ENCODE measurements at places on chromosomes 4 and X.

DNA sequence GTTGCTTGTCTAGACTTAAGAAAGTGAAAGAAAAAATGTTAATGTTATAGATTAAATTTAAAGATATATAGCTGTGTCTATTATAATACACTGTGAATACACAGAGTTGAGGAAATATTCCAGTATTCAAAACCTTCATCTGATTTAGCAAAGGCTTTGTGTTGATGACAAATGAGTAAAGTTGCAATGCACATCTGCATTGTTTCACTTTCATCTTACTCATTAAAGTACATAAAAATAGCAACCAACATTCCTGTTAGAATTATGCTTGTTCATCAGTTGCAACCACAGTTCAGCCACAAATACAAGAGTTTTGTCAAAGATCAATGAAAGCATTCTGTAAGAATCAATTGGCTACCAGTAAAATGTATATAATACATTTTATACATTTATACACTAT is 346.4 kb upstream of the SLC7A11 start:
- no peak for DNase-seq

DNA sequence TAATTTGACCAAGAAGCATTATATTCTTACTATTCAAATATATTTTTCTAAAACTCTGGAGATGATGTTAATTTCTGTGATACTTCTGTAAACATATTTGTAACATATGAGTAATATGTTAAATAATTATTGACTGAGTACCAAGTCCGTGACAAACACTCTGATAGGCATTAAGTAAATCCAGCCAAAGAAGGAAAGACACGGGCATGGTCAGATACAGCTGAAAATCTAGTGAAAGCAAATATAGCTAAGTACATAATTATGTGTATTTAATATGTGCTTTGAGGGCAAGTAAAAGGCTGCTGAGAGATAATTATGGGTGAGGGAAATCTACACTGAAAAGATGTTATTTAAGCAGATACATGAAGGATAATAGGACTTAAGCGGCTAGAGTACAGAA is 1263.6 kb upstream of the ADGRL3 start:
- no peak for DNase-seq

- DNase-seq: no peak
These were observed 13.5 kb downstream of the ASB11 start for GRCh38 chrX:15301924-15302323.

DNA sequence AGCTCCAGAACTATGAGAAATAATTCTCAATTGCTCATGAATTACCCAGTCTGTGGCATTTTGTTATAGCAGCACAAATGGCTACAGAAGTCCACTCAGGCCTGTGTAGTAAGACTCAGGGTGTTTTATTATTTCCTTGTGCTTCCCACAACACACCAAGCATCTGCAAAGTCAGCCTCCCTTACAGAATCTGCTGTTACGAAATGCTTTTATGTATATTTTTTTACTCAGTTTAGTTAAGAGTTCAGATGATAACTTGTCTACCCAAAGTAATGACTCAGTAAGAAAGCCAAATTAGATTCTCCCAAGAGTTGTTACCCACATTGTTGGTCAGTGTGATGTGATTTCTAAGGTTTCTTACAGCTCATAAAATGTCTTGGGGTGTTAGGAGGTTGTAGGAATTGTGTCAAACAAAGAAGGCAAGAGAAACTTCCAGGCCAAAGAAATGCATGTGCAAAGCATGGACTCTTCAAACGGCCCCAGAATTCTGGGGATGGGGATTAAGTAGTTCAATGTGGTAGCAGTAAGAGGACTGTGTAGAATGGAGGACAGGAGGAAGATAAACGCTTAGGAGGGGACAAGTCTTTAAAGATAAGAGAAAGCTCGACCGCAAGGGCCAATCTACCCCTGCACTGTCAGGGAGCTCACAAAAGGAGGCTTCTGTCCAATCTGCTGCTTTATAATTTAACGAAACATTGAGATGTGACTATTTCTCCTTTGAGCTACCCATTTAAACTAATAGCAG is 35.4 kb upstream of the TMEM184C start:
- no peak for DNase-seq

DNA sequence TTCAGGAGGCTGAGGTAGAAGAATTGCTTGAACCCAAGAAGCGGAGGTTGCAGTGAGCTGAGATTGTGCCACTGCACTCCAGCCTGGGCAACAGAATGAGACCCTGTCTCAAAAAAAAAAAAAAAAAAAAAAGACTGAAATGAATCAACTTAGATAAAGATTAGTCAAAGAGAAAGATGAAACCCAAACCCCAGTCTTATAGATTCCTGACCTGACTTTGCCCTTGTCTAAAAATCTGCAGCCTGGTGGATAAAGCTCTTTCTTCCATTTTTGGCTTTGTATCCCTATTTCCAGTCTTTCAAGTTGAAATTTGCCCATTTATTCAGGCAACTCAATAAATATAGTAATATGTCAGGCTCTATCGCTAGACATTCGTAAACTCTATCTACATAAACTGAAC is 39.3 kb upstream of the SPINK2 start:
- DNase-seq: no peak

- DNase-seq: no peak
These were observed 54.1 kb downstream of the TXK start for GRCh38 chr4:48079972-48080391.

- no peak for DNase-seq
These were observed 19.6 kb downstream of the PIGG start for GRCh38 chr4:518569-519083.

DNA sequence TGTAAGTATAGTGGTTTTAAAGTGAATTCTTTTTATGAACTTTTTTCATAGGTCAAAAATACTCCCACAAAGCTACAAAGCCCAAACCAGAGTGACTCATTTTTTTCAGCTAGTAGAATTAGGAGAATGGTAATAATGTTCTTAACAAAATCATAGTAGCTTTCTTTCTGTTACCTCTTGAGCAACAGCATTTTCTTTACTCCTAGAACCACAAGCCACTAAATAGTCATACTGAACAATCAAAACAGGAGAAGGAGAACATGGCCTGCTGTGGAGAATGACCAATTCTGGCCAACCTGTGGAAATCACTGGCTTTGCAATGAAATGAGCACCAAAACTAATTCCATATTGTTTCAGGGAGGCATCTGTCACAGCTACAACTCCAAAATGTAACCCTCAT is 112.9 kb downstream of the AMMECR1 start:
- DNase-seq: no peak

DNA sequence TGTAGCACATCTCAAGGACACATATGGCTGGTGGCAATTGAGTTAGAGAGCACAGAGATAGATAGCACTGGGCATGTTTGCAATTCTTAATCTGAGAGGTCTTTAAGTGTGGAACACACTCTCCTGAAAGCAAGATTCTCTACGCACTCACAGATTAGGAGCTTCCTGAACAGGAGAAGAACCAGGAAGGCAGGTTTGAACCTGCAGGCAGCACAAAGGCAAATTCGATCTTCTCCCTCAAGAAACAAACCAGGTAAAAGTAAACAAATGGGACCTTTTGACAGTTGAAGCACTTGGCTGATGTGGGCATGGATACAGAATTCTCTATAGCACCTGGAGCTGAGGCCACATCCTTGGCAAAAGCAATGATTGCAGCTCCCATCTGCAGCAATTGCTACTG is 24.3 kb downstream of the HS3ST1 start:
- DNase-seq: no peak

- DNase-seq: no peak
These were observed 58.2 kb downstream of the CD38 start for GRCh38 chr4:15836362-15836761.

DNA sequence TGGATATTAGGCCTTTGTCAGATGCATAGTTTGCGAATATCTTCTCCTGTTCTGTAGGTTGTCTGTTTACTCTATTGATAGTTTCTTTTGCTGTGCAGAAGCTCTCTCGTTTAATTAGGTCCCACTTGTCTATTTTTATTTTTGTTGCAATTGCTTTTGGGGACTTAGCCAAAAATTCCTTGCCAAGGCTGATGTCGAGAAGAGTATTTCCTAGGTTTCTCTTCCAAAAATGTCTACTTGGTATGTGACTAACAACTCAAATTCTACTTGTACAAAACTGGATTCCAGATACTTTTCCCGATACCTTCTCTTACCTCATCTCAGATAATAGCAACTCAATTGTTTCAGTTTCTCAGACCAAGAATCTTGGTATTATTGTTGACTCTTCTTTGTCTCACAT is 142.4 kb upstream of the GLRA2 start:
- DNase-seq: no peak

- DNase-seq: no peak
These were observed 10.7 kb upstream of the EPGN start for GRCh38 chr4:74297539-74297938.

DNA sequence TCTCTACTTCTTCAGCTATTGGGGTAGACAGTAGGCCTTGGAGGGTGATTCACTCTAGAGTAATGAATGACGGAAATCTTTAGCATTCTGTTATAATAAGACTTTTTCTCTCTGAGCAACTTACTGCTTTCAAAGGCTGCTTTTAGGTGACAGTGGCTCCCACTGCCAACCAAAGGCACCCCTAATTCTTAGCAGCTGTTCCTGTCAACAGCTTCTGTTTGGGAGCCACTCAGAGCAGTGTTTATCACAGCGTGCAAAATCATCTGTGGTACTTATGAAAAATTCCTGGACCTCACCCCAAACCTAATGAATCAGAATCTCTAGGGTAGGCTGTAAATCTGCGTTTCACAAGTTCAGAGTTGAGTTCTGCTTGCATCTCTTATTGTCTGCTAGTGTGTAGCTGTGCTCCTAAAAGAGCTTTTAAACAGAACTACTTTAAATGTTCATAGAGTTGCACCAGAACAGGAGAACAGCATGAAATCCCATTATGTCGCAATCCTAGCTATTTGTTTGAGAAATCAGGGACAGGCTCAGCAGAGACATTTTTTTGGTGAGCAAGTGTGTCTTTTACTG is 52.8 kb upstream of the POU4F2 start:
- DNase-seq: no peak

DNA sequence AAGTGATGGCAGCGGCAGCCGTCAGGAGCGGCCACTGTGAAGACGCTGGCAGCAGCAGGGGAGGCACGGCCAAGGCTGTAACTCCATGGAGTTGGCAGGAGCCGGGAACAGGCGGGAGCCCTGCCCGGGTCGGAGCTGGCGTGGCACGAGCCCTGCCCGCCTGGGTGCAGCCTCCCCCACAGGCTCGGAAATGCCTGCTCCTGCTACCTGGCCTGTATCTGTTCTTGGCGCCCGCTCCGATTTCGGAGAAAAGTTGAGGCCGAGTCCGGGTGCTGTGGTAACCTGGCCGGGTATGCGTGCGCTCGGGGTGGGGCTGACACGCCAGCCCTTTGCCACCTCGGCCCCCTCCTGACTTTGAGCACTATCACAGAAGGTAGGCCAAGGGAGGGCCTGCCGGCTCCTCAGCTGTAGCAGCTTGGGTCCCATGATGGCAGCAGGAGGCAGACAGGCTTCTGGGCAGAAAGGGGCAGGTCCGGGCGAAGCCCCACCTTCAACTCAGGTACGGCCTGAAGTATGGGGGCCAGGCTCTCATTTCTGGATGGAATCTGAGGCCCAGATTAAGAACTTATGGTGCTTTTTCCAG is 51.2 kb upstream of the SHISA3 start:
- DNase-seq: no peak

- DNase-seq: no peak
These were observed 99.9 kb downstream of the NHS start for GRCh38 chrX:17474892-17475291.
